ENCODE measurements at places on chromosomes 3 and 15.

DNA sequence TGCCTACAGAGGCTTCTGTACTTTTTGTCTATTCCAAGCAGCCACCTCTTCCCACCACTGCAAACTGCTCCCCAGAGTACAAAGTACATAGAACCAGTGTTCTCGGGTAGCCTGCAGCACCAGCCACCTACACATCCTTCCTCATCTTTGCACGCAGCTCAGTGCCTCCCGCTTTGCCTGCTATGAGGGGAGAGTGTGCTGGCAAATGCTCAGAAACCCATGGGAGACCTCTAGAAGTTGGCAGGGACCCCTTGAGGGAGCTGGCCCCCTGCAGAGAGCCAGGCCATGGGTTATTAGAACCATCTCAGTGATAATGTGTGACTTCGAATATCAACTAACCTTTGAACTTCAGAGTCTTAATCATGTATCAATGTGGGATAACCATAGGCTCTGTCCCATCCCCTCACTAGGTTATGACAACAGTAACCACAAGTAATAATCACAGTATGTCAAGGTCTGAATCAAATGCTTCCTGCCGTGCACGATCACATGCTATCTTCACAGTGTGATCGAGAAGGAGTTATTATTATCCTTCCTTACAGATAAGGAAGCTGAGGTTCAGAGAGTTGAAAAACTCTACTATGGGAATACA lies 22.8 kb upstream of the SMAD3 start:
- no peak for DNase-seq

- no peak for DNase-seq
These were observed 41.1 kb upstream of the GNB5 start for GRCh38 chr15:52232327-52232726.

DNA sequence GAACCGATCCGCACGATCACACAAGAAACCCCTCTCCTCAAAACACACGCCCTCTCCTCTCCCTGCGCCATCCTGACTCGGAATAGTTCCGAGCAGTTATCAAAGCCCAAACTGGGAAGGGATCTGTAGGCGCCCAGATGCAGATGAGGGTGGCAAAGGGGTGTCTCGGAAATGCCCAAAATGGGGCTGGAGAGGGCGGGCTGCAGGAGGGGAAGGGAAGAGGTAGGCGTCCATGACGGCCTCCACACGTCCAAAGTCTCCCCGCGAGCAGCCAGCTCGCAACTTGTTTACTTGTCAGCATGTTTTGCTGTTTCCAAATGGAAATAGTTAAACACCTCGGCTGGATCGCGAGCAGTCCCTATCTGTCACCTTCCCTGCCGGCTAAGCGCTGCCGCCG lies 1.5 kb downstream of the NTRK3 start:
- no peak for DNase-seq

DNA sequence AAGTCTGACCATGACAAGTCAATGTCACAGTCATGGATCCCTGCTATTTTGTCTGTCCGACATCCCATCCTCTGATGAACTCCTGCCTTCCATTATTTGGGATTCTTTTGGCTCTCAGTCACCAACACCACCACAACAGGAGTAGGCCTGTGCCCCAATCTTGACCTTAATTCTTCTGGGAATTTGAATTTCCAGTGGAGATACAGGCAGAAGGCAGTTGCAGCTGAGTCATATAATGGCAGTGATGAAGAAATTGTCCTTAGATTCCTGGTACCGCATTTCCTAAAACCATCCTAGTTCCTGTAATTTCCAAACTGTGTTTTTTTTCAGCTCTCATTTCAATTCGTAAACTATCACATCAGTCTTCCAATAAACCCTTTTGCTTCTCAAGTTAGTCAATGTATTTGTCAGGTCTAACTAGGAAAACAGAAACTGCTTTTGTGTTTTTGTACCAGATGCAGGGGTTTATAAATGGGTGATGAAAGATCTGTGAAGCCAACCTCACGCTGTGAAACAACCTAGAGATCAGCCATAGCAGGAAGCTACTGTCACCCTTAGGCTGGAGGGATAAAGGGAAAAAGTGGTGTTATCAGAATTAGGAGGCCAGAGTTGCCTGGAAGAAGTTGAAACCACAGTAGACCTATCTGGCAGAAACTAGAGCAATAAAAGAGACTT lies 126.3 kb upstream of the TMEM108 start:
- no peak for DNase-seq

- DNase-seq = peak; percentile 18
These were observed 18.4 kb downstream of the CCK start for GRCh38 chr3:42247576-42248027.

GRCh38 chr3:145134738-145135137 lies 1026.2 kb downstream of the PLOD2 start:
- DNase-seq = no peak

DNA sequence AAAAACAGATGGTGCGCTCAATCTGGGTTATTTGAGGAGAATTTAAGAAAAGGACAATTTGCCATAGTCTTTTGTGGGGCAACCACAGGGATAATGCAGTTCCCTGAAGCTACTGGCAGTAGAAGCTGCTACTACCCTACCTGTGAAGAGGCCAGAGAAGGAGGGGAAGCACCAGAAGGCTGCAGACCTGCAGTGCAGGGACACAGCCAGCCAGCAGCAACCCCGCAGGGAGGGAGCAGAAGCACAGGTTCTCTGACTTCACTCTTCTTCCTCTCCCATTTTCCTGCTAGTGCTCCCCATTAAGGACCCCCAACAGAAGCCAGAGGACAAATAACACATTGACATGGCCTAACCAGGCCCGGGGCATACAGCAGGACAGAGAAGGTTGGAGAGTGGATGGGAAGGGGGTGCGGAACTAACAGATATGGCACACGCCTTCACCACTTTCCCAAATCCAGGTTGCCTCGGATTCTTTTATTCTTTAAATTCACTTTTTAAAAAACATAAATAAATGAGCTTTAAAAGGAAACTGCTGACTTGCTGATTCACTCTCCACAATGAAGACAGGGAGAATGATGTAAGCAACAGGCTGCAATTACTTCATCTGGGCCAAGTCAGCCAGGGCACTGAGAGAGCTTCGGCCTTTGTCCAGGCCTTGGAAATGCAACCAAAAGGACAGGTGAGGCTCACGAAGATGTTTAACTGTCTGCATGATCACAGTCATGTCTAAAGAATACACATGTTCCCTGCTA lies 30.1 kb downstream of the POPDC2 start:
- DNase-seq = no peak

DNA sequence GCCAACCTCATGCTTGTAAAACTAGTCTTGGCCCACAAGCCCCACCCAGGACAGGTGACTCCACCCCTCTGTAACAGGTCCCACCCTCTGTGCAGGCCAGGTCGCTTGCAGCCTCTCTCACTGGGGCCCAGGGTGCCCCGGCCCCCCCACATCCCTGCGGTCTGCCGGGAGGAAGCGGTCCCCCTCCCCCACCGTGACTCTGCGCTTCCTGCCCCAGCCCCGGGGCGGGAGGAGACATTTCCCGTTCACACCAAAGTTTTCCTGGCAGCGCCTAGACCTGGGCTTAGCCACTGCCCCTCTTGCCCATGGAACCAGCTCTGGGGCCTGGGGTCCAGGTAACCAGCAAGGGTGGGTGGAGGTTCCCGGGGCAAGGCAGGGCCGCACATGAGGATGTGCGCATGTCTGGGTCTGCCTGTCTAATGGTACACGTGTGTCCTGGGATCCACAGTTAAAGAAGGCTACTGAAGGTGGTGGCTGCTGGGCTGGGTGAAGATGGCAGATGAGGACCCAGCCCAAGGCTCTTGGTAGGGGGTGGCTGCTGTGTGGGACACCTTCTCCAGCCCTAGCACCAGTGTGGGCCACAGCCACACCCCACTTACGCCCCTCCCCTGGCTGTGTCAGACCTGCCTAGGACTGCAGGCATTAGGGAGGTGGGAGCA lies 8.4 kb downstream of the NBEAL2 start:
- DNase-seq = no peak

- no peak for DNase-seq
These were observed 116.0 kb upstream of the PRICKLE2 start for GRCh38 chr3:64341296-64341695.

GRCh38 chr3:162722337-162722736 lies 1225.7 kb downstream of the OTOL1 start:
- no peak for DNase-seq

GRCh38 chr3:19901918-19902317 lies 32.1 kb downstream of the EFHB start:
- DNase-seq = no peak

- DNase-seq = no peak
These were observed 339.1 kb downstream of the NTRK3 start for GRCh38 chr15:87917480-87917879.

DNA sequence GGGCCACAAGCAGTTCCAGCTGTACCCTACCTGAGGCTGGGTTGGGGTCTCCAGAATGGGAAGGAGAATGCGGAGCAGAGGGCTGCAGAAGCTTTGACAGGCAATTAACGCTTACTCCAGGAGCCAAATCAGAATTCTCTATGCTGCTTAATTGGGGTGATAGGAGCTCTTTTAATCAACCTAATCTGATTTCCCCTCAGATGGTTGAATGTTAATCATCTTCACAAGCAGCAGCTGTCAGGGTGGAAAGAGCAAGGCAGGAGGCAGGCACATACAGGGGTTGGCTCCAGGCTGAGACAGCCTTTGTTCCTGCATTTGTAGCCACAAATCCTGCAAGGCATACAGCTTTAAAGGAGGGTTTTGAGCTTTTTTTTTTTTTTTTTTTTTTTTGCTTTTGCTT lies 2.6 kb downstream of the CILP start:
- DNase-seq = no peak

DNA sequence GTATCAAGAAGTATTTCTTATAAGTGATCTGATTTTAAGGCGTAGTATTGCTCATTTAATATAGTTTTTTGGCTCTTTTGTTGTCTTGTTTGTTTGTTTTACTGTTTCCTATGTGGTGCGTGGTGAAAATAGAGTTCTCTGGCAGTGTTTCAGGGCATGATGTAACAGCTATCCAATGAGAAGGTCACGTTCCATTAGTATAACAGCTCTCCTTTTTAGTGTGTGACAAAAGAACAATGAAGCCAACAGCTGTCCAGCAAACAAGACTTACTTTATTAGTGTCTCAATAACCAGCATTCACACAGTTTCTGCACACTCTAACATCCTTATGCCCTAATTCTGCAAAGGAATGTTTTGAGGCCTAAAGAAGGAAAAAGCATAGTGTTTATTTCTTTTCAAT lies 127.9 kb downstream of the SLC25A26 start:
- no peak for DNase-seq

GRCh38 chr3:134073583-134073945 lies 43.8 kb upstream of the SLCO2A1 start:
- DNase-seq = no peak

GRCh38 chr3:105915524-105915923 lies 46.7 kb upstream of the CBLB start:
- no peak for DNase-seq

- DNase-seq = no peak
These were observed 270.5 kb upstream of the SGO1 start for GRCh38 chr3:20456511-20456910.

- no peak for DNase-seq
These were observed 2.0 kb downstream of the TMEM158 start for GRCh38 chr3:45223889-45224727.

- DNase-seq = no peak
These were observed 102.6 kb downstream of the DPH6 start for GRCh38 chr15:35443376-35443775.

DNA sequence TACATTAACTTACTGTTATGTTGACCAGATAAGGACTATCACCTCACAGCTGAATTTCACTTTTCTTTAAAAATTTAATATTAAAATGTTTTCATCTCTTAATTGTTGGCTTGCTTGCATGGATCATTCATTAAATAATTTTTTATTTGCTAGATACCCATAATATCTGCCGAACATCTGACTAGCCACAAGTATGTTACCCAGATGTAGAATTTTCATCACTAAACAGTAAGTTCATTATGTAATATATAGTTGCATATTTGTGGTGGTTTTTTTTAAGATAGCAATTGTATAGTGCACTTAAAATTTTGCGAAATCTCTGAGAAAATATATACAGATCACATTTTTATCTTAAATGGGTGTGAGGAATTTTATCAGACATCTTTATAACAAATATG lies 190.4 kb downstream of the MBNL1 start:
- DNase-seq = no peak

GRCh38 chr15:65819563-65819960 lies 27.5 kb upstream of the DENND4A start:
- DNase-seq = no peak

GRCh38 chr3:123508178-123508577 lies 59.3 kb upstream of the ADCY5 start:
- DNase-seq = no peak

DNA sequence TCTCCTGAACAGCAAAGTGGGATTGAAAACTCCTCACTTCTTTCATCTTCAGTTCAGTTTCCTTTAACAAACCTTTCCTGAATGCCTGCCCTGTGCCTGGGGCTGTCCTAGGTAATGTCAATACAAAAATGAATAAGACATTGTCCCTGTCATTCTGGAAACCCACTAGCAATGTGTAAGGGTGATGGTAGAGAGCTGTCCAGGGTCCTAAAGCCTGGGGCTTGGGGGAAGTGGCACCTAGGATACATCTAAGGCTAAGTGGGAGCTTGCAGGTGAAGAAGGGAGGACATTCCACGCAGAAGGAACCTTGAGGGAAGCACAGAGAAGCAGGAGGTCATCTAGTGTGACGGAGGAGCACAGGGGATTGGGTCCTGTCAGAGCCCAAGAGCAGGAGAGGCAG lies 212.7 kb upstream of the PPP2R3A start:
- DNase-seq = no peak

GRCh38 chr3:127136706-127137105 lies 56.2 kb upstream of the PRR23E start:
- no peak for DNase-seq

DNA sequence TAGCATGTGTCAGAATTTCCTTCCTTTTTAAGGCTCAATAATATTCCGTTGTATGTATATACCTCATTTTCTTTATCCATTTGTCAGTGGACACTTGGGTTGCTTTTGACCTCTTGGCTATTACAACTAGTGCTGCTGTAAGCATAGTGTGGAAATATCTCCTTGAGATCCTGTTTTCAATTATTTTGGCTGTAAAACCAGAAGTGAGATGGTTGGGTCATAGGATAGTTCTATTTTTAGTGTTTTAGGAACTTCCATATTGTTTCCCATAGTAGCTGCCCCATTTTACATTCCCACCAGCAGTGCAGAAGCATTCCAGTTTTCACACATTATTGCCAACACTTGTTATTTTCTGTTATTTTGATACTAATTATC lies 70.4 kb upstream of the C15orf39 start:
- no peak for DNase-seq
